ENCODE measurements at places on chromosomes 13 and 19.
A peak's percentile ranks its signal among the peaks of the same experiment; 100 is the strongest.

GRCh38 chr19:16263141-16263761 is 61.4 kb upstream of the KLF2 start:
- no peak for DNase-seq

GRCh38 chr19:45448887-45449299 is 18.9 kb upstream of the FOSB start:
- no peak for DNase-seq

DNA sequence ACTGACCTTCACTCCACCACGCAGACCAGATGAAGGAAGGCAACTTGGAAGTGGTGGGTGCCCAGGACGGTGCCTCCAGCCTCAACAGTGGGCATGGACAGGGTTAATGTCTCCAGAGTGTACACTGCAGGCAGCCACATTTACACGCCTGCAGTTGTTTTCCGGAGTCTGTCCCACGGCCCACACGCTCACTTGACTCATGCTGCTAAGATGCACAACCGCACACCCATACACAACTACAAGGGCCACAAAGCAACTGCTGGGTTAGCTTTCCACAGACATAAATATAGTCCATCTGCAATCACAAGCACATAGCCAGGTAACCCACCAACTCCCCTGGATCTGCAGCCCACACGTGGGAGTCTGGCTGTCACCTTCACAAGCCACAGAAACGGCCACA is 12.6 kb upstream of the AXL start:
- DNase-seq, result no peak

DNA sequence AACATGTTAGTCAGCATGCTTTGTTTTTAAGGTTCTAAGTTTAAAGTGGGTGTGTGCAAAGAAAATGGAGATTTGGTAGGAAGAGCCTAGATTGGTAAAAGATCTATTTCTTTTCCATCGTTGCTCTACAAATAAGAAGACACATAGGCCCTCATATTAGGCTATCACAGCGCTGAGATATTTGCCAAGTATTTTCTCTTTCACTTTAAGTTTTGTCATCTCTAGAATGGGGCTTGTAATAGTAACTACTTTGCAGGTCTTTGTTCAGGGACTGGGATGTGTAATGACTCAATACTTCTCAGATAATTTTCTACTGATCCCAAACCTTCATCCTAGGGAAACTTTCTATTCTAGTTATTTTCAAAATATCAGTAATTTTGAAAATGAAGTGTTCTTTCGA is 917.7 kb upstream of the SLC10A2 start:
- DNase-seq, result no peak

GRCh38 chr19:54271106-54271505 is 9.8 kb downstream of the LILRB2 start:
- DNase-seq, result no peak

GRCh38 chr19:6668691-6669090 is 1.3 kb downstream of the TNFSF14 start:
- DNase-seq, result no peak

GRCh38 chr19:45184115-45184514 is 5.5 kb downstream of the BLOC1S3 start:
- no peak for DNase-seq

GRCh38 chr19:1027650-1028061 is 1.2 kb downstream of the CNN2 start:
- no peak for DNase-seq

GRCh38 chr13:46058268-46058667 is 5.7 kb upstream of the ZC3H13 start:
- no peak for DNase-seq

- DNase-seq, result no peak
Observed at GRCh38 chr13:43846496-43847158, 32.9 kb downstream of the CCDC122 start.

DNA sequence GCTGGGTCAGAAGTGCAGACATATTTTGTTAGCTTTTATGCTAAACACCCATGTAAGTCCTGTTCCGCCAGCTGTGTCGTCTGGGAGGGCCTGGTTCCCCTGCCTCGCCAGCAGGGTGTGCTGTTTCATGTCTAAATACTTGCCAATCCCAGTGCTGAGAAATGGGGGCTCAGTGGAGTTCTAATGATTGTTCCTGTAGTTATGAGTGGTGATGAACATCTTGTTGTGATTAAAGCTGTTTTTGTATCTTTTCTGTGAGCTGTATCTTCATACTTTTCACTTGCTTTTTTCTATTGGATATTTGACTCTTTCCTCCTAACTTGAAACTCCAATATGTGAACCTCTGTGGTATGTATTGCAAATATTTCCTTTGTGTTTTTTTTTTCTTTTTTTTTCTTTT is 32.7 kb downstream of the KDM4B start:
- peak; percentile 8 for DNase-seq

- peak; percentile 6 for DNase-seq
Observed at GRCh38 chr19:19405971-19406877, 749 bp downstream of the GATAD2A start.

- DNase-seq, result no peak
Observed at GRCh38 chr19:10620786-10621185, 4.6 kb upstream of the SLC44A2 start.

- no peak for DNase-seq
Observed at GRCh38 chr13:108993346-108993745, 363.9 kb downstream of the MYO16 start.

GRCh38 chr19:50490991-50491472 is 14.4 kb upstream of the GARIN5A start:
- no peak for DNase-seq

DNA sequence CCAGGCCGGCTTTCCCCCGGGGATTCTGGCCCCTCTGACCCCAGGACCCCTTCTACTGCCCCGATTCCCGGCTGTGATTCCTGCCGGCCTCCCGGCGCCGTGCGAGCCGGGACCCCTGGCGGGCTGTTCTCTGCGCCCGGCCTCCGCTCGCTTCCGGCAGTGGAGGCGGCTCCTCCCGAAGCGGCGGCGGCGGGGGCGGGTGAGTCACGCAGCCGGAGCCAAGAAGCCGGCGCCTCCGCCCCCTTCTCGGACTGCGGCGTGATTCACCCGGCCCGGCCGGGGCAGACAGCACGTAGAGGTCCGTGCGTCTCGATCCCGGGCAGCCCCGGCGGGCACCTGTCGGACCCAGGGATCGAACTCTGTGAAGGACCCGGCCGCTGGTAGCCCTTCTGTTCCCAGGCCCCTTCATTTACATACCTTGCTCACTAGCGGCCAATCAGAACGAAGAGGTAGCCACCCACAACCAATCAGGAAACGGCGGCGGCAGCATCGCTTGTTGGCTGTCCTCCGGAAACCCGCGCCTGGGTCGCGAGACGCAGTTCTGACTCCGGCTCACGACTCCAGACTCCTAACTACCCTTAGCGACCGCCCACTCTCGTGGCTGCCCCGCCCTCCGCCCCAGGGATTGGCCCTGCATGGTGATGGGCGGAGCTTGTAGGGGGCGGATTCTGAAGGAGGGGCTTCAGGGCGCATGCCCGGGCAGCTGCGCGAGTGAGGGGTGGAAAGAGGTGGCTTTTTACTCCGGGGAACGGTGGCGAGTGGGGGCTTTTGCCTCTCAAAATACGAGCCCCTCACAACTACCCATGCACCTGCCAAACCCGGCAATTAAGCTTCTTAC is at the start of gene SERTAD1:
TSS of gene SERTAD1 (minus strand) at position 543 of the 838 bp plus-strand sequence. CDS start 2,446 bp downstream, outside the sequence.
- peak; percentile 99 for DNase-seq

DNA sequence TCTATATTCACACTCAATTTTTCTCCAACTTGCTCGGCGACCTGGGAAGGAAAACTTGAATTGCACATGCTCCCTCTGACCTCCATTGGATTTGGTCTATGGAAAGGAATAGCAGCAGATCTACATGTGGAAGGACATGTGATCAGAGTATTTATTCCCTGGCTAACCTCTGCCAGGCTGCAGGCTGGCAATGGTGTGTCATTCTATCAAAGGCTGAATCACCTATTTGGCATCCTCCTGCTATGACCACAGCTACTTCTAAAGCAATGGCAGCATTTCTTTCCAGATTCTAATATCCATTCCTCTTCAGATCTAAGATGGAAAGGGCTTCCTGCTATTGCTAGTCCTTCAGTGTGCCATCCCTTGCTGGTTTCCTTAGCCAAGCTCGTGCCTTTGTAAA is 144.3 kb upstream of the FREM2 start:
- no peak for DNase-seq

GRCh38 chr13:38743466-38743865 is 56.6 kb downstream of the FREM2 start:
- no peak for DNase-seq

GRCh38 chr19:7862413-7862951 is 11.7 kb downstream of the PRR36 start:
- DNase-seq, result peak; percentile 51

DNA sequence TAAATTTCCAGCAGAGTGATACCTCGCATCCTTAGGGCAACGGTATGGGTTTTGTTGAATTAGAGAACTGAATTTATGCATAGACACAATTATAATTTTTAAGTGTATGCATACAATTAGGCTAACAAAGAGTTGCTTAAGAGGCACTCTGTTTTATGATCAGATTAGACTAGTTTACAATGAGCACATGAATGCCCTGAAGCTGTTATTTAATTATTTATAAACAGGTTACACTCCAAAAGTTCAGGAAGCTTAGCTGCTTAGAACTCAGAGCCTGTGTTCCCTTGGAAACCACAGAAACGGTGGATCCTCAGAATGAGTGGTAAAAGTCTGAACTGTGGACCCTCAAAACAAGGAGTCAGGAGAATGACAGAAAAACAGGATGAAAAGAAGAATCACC is 72.5 kb upstream of the FBXL3 start:
- DNase-seq, result no peak

GRCh38 chr19:892243-892893 is 619 bp downstream of the MED16 start:
- peak; percentile 10 for DNase-seq

GRCh38 chr13:99378985-99379733 is 72.0 kb upstream of the GPR183 start:
- DNase-seq, result no peak

DNA sequence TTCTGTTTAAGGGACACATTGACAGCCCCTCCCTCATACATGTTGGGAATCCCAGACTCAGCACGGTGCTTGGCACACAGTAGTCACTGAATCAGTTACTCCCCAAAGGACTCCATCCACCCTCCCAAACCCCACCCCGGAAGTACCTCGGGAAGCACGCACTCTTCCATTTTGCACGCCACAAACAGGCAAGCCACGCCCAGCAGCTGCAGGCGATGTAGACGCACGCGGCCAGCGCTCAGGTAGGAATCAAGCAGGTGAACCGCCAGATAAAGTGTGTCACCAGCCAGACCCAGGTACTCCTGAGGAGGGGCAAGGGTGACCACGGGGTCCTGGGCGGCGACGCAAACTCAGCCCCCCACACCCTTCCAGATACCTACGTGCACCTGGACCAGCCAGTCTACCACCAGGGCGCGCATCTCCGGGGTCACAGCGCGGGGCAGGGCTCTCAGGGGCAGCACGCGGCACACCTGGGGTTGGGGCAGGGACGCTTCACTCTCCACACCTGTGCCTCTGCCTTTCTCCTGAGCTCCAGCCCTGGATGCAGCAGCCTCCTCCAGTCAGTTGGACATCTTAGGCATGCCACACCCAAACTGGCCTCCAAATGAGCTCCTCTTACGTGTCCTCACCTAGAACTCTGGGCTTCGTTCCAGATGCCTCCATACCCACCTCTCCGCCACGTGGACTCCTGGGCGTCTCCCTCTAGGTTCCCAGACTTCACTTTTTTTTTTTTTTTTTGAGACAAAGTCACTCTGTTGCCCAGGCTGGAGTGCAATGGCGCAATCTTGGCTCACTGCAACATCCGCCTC is 1.9 kb downstream of the CCNP start:
- no peak for DNase-seq

GRCh38 chr13:38970380-38971051 is 20.1 kb downstream of the STOML3 start:
- no peak for DNase-seq

DNA sequence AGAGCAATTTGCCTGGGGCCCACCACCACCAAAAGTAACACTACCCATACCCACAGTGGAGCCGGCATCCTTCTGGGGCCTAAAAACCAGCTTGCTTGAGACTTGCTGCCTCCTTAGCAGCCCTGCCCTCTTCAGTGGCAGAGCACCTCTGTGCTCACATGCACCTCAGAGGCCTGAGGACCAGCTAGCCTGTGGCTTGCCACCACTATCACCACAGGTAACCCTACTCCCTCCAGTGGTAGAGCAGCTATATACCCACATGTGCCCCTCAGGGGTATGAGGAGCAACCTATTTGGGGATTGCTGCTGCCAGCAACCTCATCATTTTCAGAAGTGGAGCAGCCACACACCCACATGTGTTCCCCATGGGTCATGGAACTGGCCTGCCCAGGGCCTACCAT is 111.4 kb upstream of the SPRY2 start:
- DNase-seq, result no peak

GRCh38 chr13:49320975-49321374 is 73.2 kb downstream of the CDADC1 start:
- DNase-seq, result no peak

- DNase-seq, result no peak
Observed at GRCh38 chr13:108915095-108915633, 285.8 kb downstream of the MYO16 start.

DNA sequence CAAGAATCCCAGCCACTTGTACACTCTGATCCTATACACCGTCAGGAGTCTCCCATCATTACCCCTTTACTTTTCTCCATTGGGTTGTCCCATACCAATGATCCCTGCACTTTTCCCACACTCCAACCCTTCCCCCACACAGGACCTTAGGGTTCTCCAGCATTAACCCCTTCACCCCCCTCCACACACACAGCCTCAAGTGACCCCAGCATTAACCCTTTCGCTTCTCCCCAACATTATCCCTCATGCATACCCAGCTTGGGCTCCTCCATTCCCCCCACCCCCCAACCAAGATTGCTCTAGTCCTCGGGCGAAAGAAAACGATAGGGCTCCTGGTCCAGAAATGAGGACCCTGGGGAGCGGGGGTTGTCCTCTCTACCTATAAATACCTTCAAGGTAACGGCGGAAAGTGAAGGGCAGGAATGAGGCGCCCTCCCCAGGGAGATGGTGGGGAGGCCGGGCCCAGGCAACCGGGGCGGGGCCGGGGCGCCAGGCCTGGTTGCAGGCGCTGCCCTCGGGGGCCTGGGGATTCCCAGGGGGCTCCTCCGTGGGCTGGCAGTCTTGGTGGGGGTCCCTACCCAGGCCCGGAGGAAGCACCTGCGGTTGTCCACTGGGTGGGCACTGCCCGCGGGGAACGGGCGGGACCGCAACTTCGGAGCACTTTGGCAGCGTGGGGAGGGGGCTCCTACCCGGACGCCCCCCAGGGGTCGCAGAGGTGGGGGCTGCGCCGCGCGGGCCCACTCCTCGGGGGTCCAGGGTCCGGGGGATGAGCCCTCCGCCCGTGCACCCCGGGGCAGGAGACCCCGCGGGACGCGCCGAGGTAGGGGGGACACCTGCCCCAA is 757 bp downstream of the WIZ start:
- DNase-seq, result no peak
